ENCODE measurements at places on chromosomes 7 and 10.

- DNase-seq: no peak
Measured at GRCh38 chr10:106252541-106252940, 912.0 kb downstream of the SORCS1 start.

DNA sequence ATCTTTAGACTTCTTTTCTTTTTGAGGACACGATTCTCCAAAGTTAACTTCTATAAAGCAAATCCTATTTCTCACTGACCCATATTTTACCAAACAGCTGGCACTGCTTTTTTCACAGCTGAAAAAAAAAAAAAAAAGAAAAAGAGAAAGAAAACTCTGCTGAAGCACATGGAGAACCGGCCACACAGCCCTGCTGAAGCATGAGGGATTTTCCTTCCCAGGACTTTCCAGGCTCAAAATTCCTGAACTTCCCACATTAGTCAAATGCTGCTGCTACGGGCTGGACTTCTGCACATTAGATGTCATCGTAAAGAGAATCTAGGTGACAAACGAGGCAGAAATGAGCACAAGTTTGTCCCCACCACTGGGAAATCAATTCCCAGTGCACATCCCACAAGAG lies 25.2 kb downstream of the HIPK2 start:
- no peak for DNase-seq

DNA sequence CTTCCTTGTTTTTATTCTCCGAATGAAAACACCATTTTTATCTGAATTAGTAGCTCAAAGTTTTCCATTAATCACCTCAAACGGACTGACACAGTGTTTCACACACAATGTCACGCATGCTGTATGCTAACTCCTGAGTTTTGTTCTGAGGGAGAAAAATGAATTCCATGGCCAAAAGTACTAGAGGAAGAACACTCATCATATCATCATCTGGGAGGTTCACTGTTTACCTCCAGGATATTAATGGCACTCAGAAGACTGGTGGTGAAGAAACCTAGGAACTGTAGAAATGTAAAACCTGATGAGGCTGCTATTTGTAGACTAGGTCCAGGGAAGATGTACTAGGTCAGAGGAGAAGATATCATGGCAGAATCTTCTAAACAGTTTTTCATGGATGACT lies 395.6 kb upstream of the ETV1 start:
- DNase-seq: no peak

- DNase-seq: peak; percentile 54
Measured at GRCh38 chr7:130919316-130920103, 185.5 kb upstream of the KLF14 start.

DNA sequence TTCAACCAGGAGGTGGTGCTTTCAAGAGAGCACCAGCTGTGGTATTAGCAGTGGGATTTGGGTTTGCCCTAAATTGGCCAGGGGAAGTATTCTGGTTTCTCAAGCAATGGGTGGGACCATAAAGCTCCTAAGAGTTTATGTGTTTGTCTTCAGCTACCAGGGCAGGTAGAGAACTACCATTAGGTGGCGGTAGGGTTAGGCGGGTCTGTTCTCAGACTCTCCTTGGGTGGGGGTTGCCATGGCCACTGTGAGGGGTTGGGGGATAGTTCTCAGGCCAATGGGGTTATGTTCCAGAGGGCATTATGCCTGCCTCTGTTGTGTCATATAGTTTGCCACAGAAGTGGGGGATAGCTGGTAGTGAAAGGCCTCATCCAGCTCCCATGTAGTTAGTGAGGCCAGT lies 47.7 kb upstream of the BICC1 start:
- DNase-seq: no peak

- no peak for DNase-seq
Measured at GRCh38 chr10:66792441-66792840, 133.4 kb upstream of the LRRTM3 start.

- no peak for DNase-seq
Measured at GRCh38 chr7:107878636-107879035, 12.3 kb upstream of the DLD start.

DNA sequence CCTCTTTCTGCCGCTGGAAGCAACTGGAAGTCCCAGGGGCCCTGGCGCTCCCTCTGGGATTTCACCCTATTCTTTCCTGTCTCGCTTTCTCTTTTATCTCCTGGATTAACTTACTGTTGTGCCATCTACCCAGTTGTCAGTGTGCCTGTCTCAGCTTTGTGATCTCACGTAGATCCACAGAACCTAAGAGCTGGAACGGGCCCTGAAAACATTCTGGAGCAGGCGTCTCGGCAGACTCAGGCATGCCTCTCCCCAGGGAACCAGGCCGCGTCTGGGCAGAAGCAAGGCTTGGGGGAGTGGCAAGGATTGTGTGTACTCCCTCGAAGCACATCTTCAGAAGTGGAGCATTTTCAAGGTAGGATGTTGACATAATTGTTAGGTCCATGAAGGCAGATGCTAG lies 87.2 kb downstream of the KCNMA1 start:
- DNase-seq: no peak

GRCh38 chr10:28668363-28669226 lies 8.7 kb upstream of the BAMBI start:
- no peak for DNase-seq

GRCh38 chr7:74365322-74366022 lies 76.3 kb downstream of the CLIP2 start:
- DNase-seq: peak; percentile 90

DNA sequence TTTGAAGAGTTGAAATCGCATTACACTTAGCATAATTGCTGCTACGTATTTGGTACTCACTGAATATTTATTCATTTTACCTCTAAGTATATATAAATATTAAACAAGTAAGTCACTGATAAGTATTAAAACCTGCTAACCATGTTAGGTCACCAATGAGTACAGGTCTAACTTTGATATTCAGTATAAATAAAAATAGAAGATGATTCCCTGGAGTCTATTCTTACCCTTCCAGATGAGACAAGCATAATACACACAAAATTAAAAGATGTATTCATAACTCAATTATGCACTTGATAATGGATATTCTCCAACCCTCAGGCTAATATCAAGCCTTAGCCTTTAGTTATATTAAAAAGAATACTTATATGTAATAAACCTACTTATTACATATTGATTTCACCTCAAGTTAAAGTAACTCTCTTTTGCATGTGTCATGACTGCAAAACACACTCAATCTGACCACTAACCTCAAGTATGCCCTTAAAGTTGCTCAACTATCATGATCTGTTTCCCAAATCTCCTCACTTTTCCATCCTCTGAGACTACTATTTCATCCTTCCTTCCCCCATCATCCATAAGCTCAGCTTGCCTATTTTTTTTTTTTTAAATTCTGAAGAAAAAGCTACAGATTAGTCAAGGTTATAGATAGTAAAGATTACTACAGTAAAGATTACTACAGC lies 46.8 kb downstream of the IPMK start:
- no peak for DNase-seq

DNA sequence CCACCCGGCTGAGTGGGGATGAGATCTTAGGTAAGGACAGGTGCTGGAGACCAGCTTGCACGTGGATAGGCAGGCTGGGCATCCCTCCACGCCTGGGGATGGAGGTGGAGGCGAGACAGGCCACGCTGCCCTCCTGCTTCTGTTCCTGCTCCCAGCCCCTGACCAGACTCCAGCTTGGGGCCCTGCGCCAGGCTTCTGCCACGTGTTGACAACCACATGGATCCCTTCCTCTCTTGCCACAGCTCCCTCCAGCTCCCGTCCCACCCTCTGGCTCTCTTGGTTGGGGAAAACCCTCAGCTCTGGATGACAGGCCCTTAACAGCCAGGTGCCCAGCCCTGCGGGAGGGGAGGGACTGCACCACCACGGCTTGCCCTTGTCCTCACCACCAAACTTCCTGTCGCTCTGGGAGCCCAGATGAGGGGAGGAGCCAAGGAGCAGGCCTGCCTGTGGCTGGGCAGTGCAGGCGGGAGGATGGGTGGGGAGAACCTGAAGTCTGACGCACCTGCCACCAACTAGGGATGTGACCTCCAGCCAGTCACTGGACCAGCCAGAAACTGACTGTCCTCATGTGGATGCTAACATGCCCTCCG lies 36.0 kb downstream of the KCNH2 start:
- no peak for DNase-seq

DNA sequence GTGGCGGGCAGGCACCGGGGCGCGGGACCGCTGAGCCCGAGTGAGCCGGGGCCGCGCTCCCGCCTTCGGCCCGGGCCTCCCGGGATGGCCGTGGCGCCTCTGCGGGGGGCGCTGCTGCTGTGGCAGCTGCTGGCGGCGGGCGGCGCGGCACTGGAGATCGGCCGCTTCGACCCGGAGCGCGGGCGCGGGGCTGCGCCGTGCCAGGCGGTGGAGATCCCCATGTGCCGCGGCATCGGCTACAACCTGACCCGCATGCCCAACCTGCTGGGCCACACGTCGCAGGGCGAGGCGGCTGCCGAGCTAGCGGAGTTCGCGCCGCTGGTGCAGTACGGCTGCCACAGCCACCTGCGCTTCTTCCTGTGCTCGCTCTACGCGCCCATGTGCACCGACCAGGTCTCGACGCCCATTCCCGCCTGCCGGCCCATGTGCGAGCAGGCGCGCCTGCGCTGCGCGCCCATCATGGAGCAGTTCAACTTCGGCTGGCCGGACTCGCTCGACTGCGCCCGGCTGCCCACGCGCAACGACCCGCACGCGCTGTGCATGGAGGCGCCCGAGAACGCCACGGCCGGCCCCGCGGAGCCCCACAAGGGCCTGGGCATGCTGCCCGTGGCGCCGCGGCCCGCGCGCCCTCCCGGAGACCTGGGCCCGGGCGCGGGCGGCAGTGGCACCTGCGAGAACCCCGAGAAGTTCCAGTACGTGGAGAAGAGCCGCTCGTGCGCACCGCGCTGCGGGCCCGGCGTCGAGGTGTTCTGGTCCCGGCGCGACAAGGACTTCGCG lies 534 bp downstream of the FZD9 start:
- no peak for DNase-seq

DNA sequence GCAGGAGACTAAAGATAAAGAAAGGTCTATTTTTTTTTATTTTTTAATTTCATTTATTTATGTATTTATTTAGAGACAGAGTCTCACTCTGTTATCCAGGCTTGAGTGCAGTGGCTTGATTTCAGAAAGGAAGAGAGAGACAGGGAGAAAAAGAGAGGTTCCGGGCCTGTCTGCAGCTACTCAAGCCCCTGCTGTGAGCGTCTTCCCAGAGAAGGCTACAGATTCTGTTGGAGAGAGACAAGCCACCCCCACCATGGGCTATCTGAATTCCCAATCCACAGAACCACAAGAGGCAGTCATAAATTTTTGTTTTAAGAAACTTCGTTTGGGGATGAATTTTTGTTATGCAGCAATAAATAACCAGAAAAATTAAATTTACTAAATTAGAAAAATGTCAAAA lies 68.1 kb downstream of the CALN1 start:
- no peak for DNase-seq

- DNase-seq: no peak
Measured at GRCh38 chr10:132888898-132889490, 53.4 kb downstream of the CFAP46 start.

DNA sequence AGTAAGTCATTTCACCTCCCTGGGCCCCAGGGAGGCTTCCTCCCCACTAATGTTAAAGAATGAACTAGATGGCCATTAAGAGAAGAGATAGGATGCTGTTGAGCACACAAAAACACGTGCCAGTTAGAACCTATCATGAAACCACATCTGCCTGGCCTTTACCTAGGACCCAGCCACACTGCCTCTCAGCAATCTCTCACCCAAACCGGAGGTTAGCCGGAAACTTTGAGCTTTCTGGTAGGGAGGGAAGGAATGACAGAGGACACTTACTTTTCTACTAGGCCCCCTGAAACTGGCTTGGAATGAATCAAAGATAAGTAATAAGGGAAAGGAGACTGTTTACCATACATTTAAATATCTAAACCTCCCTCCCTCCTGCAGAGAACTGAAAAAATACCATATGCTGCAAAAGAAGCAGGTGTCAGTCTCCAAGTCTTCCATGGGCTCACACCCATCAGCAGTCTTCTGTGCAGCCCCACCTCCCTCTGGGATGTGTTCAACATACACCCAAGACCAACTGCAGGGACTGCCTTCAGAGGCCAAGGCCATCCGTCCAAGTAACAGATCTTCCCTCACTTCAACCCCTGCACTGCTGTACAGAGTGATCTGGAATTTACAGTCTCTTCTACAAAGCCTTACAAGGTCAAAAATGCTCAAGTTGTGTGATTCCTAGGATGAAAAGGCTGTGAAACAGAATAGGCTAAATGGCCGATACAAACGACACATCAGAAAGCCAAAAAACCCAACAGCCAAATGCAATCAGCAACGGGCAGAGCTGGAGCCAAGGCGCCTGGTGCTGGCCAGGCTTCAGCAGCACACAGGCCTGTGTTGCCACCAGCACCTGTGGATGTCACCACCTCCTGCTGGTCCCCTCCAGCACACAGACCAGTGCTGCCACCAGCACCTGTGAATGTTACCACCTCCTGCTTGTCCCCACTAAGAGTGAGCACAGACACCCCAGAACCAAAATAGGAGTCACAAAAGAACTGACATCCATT lies 42.4 kb downstream of the SORBS1 start:
- DNase-seq: no peak

DNA sequence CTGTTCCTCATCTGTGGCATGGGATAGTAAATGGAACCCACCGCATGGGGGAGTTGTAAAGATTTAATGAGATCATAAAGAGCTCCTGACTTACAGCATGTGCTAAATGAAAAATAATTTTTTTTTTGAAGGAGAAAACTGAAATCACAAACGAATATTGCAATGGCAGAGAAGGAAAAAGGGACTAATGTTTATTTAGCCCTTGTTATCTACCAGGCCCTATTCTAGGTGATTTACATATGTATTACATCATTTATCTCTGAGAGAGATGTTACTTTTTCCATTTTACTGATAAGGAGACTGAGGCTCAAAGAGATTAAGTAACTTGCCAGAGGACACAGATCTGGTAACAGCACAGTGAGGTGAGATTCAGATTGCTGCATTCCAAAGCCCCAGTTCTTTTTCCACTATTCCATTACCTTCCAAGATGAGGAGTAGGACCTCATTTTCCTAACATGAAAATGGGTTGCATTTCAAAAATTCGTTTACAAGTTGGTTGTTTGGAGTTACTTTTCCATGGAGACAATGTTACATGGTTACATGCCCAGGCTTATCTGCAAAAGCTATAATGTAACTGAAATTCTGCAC lies 28.6 kb downstream of the VCL start:
- no peak for DNase-seq

DNA sequence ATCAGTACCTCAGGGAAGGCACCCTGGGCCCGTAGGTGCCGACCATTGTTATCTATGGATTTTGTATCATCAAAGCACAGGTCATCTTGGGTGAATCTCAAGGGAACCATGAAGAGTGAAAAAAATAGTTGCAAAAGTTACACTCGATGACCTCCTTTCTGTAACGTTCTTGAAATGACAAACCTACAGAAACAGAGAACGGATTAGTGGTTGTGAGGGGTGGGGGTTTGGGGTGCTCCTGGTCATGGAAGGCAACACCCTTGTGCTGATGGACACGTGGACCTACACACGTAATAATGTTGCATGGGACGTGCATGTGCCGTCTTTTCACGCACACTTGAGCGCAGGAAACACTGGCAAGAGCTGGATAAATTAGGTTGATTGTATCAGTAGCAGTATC lies 655.9 kb downstream of the SDK1 start:
- DNase-seq: no peak
